ENCODE measurements at places on chromosomes 3 and 15. TPM values are rescaled to one million over a fixed set of nuclear protein-coding genes. Genes with fewer than 3 reads are reported as not detected.

DNA sequence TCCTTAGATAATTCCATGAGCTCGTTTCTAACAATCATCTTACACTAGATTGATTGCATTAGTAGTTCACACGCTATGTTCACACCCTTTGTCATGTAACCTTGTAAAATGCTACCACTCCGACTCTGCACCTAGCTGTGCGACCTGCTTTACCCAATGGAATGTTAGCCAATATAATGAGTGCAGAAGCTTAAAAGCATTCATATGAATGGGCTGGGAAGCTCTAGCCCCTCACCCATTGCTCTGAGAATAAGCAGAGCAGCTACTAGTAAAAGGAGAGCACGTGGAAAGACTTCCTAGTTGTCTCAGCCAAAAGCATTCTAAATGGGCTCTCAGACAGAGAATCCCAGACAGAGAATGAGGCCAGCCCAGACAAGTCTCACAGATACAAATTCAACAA is 410.6 kb upstream of the UBE2E2 start:
- no peak for DNase-seq

DNA sequence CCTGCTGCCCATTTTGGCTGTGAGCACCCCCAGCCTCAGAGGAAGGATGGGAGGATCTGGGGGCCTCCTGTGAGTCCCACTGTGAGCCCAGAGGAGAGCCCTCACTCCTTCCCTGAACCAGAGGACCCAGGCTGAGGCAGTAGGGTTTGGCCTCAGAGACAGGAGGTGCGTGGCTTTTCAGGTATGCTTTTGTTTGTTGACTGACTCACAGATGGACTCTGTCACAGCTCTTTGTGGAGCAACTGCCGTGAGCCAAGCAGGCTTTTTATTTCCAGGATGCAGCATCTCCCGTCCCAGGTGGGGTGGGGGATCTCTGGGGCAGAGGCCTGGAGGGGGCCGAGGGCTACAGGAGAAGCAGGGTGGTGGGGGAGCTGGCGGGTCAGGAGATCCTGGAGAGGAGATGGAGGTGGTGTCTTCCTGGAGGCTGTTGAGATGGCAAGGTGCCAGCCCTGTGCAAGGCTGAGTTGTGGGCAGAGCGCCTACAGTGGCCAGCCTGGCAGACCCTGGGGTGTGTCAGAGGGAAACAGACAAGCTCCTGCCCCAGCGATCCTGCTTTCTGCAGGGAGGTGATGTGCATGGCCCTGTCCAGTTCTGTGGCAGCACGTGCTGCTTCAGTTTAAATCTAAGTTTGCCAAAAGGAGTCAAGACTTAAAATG is 24.0 kb downstream of the PLXNA1 start:
- DNase-seq = peak; percentile 11

GRCh38 chr3:188554404-188554803 is 400.4 kb downstream of the LPP start:
- DNase-seq = peak; percentile 63

PLA2G4F gene
- total RNA-seq = not detected

DNAH12 gene
- total RNA-seq = under 0.01 TPM

CIDEC gene
- not detected for total RNA-seq

Data from fibroblast of lung (primary cell).